Posterior cingulate gyrus (tissue), 11 donors: ENCODE measurements at places on chromosomes 5 and 9.
A peak's percentile ranks its signal among the peaks of the same experiment; 100 is the strongest.

GRCh38 chr9:7298123-7298522 is 501.5 kb downstream of the DMAC1 start:
- DNase-seq: no peak

- DNase-seq: no peak
Measured at GRCh38 chr5:1832511-1833250, 31.5 kb downstream of the NDUFS6 start.

DNA sequence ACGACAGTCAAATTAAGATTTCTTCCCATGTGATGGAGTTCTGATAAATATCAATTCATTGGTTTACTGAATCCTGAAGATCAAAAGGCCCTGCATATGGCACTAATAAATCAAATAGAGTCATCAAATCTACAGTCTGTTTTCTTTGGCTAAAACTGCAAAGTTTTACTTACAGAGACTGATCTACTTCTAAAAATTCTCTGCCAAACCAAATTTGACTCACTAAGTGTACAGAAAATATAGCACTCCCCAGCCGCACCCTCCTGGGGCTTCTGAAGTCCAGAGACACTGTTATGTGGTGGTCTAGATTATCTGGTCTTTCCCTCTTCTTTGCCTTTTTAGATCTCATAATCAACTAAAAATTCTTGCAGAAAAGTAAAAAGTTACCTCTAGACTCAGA is 237.7 kb downstream of the MLLT3 start:
- DNase-seq: no peak

GRCh38 chr9:5857928-5858327 is 25.0 kb upstream of the ERMP1 start:
- no peak for DNase-seq

DNA sequence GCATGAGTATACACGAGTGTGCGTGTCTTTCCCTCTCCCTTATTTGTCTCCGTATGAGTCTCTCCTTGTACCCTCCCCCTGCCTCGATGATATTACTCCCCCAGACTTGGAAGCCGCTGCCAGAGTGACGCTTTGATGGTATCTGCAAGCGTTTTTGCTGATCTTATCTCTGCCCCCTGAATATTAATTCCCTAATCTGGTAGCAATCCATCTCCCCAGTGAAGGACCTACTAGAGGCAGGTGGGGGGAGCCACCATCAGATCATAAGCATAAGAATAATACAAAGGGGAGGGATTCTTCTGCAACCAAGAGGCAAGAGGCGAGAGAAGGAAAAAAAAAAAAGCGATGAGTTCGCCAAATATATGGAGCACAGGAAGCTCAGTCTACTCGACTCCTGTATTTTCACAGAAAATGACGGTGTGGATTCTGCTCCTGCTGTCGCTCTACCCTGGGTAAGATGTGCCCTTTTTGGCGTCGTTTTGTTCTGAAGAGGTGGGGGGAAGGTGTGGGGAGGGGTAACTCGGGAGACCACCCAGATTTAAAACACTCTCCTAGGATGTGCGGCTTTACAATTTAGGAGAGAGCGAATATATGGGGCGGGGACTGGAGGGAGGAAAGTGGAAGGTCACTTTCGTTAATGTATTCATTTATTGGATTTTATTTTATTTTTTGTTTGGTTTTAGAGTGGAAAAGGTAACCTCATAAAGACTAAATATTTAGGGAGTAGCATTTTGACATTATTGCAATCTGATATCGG is at the start of gene GABRG2:
Gene GABRG2 (plus strand): TSS at position 119 of the 757 bp plus-strand sequence. CDS start 227 bp downstream, at position 346.
- no peak for DNase-seq

GRCh38 chr9:78103971-78104433 is 72.4 kb upstream of the GNAQ start:
- DNase-seq: no peak

GRCh38 chr5:129977810-129978209 is 73.5 kb downstream of the CHSY3 start:
- no peak for DNase-seq

DNA sequence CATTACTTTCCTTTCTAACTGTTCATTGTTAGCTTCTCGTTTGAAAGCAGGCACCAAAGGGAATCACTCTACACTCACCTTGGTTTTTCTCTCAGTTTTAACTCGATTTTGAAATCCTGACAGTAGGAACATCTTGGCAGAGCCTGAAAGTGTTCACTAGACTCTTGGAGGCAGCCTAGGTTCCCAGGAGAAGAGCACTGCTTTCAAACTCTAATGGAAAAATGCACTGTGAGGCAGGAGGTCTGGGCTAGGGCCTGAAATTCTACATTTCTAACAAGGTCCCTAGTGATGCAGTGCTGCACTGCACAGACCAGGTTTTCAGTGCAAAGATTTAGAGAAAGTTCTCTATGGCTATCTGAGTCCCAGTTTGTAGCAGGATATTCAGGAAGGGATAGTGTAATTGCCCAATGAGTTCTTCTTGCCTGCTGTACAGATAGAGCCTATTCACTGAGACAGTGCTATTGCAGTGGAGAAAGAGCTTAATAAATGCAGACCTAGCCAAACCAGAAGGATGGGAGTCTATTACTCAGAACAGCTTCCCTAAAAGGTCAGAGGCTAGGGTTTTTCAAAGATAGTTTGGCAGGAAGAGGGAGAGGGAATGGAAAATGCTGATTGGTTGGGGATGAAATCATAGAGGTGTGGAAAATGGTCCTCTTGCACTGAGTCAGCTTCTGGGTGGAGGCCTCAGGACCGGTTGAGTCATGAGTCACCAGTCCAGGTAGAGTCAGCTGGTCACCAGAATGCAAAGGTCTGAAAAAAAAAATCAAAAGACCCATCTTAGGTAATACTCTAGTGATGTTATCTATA is 153.9 kb downstream of the GPBP1 start:
- DNase-seq: no peak

DNA sequence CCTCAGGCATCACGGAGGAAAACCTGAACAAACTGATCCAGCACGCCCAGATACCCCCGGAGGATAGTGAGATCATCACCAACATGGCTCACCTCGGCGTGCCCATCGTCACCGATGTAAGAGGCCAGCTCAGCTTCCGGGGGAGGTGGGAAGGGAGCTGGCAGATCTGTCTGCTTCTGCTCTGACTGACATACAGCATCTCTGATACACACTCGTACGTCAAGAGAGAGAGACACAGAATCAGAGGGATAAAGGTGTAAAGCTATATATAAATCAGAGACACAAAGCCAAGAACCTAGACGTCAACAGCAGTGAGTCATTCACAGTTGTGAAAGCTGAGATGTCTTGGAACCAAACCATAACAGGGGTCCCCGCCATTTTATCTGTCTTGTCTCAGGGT is 30.1 kb upstream of the CFAP157 start:
- peak; percentile 92 for DNase-seq

GRCh38 chr5:82622711-82623514 is 344.8 kb upstream of the RPS23 start:
- no peak for DNase-seq

DNA sequence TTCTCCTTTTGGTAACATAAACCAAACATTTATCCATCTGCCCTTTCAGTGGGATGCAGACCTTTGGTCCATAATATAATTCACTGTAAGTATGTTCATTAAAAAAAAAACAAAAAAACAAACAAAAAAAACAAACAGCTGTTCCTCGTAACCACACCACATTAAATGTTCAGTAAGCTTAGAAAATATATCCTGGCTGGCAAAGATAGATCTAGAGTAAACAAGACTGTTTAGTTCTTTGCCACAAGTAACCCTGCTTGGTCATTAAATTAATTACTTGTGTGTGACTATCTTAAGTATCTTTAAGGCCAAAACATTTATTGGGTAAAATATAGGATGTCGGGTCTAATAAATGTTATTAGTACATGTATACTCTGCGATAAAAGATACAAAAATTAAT is 1717.1 kb downstream of the EFNA5 start:
- no peak for DNase-seq

GRCh38 chr5:96081276-96081858 is 119.7 kb upstream of the ELL2 start:
- DNase-seq: no peak
